Endothelial cell of umbilical vein (primary cell): ENCODE measurements at places on chromosomes 13 and 19.
A peak's percentile ranks its signal among the peaks of the same experiment; 100 is the strongest.

DNA sequence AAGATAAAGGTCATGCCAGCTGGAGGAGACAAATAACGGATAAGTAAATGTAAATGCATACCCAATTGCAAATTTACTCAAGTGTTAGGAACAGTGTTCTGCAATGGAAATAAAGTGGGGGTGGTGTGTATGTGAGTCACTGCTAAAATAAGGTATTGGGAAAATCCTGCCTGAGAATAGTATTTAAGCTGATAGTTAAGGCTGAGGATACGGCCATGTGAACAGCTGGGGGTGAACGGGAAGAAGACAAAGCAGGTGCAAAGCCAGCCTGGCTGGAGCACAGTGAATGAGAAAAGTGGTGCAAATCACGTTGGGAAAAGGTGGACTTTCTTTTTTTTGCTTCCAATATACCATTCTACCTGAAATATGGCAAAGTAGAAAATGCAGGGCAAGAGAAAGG is 242.4 kb upstream of the SLC10A2 start:
- DNase-seq, result no peak

GRCh38 chr13:101773062-101773461 is 320.6 kb downstream of the ITGBL1 start:
- DNase-seq, result peak; percentile 16

DNA sequence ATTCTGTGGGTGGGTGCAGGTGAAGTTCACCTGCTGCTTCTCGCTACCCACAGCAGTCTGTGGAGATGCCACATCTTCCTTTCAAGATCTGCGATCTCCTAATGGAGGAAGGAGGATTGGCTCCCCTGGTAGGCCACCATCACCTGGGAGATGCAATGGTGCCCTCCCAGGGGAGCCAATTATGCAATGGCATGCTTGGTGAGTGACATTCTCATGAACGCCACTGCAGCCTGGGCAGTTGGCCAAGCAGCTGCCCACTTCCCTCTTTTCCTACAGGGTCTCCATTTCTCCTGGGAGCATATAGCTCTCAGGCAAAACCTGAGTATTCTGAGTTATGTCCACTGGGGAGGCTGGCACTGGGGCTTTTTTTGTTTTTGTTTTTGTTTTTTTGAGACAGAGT is 83.5 kb upstream of the KCTD15 start:
- DNase-seq, result no peak

GRCh38 chr19:6381030-6381750 is 5.5 kb upstream of the PSPN start:
- DNase-seq, result peak; percentile 0

DNA sequence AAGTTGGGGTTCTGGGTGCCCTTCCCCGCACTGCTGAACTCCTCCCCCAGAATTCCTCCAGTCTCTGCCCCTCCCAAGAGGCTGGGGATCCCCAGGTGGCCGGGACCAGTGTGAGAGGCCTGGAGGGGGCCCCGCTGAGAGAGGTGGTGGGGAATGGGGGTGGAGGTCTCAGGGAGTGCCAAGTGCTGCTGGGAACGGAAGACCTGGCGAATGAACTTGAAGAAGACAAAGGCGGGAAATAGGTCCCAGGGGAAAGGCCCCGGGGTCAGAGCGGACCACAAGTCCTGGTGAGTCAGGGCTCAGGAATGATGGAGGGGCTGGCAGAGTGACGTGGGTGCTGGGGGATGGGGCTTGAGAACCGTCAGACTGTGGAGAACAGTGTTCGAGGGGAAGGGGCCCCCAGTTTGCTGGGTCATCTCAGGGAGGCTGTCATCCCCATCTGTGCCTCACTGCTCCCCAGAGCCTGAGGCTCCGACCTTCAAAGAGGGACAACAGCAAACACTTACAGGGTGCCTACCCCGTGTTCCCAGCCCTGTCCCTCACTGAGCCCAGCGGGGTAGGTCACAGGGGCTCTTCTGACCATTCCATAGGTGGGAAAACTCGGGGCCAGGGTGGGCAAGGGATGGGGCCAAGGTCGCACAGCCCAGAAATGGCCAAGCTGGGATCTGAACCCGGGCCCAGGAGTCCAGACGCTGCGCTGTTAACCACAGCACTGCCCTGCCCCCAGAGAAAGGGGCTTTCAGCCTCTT is 16.0 kb upstream of the SEMA6B start:
- peak; percentile 97 for DNase-seq

- DNase-seq, result no peak
Observed at GRCh38 chr19:31784671-31785101, 435.4 kb upstream of the TSHZ3 start.

GRCh38 chr13:98751367-98751782 is 1.1 kb downstream of the SLC15A1 start:
- DNase-seq, result no peak
